ENCODE measurements at places on chromosomes 6 and 20.

DNA sequence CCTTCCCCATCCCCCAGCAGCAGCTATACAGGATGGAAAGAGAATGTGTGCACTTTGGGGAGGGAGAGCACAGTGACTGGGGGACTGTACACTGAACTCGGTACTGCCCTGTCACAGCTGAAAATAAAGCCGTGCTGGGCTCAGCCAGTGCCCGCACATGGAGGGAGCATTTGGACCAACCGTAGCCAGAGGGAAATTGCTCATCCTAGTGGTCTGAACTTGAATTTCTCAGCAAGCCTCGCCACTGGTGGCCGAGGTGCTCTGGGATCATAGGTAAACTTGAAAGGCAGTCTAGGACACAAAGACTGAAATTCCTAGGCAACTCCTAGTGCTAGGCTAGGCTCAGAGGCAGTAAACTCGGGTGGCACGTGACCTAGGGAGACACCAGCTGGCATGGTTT, 61.0 kb downstream of the DZANK1 start:
- no peak for DNase-seq

DNA sequence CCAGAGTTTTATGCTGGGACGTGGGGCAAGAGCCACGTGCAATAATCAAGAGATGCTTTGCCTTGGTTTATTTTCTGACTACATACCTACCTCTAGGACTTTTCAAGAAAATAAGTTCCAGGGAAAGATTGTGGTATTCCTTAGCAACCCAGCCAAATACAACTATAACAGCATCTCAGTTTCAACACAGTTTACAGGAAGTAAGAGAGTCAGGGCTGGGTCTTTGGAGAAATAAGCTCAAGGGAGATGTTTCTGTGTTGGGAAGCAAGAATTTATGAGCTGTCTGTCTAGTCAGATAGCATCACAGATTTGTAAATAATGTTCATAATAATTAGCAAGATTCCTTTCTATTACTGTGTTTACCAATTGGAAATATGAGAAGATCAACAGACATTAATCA, 35.1 kb downstream of the MAP3K5 start:
- no peak for DNase-seq

GRCh38 chr6:147972448-147972847, 370.2 kb upstream of the SASH1 start:
- DNase-seq = no peak

DNA sequence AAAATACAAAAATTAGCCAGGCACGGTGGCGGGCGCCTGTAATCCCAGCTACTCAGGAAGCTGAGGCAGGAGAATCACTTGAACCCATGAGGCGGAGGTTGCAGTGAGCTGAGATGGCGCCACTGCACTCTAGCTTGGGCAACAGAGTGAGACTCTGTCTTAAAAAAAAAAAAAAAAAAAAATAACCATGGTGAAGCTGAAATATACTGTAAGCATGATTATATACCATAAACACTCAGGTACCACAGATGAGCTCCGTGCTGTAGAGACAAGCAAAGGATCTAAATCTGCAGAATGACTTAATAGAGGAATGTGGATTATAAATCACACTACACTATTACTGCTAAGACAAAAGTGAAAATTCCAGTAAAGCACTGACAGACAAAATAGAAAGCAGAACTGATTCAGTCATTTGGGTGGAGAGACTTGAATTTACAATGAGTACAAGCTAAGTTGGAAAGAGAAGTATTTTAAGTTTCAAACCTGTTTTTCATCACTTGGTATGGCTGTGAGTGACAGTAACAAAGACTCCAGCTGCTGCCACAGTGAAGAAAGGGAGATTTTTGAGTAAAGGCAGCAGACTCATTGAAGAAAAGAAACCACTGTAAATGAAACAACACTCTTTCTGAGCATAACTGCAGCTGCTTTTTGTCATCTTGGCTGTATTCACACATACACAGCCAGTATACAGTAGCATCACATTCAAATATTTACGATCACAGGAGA, 322.1 kb downstream of the RNGTT start:
- no peak for DNase-seq

DNA sequence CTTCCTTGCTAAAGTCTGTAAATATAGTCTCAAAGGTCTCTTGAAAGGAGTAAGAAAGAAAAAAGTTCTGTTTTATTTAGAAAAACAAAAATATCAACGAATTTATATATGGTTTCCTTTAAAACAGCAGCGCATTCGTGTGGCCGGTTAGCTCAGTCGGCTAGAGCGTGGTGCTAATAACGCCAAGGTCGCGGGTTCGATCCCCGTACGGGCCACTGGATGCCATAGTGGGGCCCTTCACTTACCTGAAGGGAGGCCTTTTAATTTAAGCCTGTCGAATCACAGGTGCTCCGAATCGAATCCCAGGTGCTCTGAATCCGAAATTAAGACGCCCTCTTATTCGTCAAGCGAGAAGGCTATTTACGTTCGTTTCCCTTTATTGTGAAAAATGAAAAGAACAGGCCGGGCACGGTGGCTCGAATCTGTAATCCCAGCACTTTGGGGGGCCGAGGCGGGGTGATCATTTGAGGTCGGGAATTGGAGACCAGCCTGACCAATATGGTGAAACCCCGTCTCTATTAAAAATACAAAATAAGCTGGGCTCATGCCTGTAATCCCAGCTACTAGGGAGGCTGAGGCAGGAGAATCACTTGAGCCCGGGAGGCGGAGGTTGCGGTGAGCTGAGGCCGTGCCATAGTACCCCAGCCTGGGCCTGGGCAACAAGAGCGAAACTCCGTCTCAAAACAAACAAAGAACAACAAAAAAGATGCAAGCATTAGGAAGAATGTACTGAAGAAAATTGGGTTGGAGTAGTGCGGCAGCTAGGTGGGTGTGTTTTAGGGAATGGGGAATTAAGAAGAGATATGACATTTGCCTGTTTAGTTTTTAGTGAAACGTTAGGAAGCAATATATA, 195.8 kb upstream of the ZNF184 start:
- DNase-seq = no peak
